ENCODE measurements at places on chromosomes 3 and 15.

DNA sequence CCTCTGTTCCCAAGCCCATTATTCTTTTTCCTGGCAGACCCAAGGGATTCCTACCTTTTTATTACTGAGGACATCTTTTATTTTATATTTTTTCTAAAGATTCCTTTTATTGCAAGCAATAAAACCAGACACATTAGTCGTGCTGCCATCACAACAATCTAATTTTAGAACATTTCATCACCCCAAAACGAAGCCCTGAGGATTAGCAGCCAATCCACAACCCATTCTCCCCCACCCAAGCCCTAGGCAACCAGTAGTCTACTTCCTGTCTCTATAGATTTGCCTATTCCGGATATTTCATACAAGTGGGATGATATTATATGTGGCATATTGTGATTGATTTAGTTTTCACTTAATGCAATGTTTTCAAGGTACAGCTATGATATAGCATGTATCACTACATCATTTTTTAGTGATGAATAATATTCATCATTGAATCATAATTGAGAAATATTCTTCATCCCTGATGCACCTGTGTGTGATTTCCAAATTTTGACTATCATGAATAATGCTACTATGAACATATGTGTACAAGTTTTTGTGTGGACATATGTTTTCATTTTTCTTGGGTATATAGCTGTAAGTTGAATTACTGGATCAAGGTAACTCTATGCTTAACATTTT is 65.7 kb downstream of the IL1RAP start:
- DNase-seq: no peak

GRCh38 chr3:157099326-157100095 is 60.4 kb downstream of the CCNL1 start:
- DNase-seq: no peak

DNA sequence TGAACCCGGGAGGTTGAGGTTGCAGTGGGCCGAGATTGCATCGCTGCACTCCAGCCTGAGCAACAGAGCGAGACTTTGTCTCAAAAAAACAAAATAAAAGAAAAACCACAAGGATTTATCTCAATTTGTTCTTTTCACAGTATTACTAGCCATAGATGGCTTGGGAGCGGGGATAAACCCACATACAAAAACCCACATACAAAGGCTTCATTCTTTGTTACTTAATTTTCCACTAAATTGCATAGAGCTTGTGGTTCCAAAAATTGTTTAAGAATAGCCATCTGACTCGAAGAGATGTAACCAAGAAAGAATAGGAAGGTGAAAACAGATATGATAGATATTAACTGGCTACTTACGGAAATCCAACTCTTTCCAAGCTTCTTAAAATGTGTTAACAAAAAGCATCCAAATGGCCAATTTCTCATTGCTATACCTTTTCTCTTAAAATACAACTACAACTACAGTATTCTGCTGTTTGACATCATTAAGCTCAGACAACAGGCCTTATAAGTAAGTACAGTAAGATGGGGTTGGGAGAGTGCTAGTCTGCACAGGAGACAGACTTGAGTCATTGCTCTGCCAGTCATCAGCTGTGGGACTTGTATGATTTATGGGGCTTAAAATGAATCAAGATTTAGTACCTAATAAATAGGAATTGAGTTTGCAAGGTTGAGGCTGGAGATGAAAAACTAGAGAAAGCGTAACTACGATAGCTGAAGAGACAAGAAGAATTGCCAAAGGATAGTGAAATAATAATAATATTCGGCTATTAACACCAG is 96.6 kb upstream of the PLXND1 start:
- DNase-seq: no peak

DNA sequence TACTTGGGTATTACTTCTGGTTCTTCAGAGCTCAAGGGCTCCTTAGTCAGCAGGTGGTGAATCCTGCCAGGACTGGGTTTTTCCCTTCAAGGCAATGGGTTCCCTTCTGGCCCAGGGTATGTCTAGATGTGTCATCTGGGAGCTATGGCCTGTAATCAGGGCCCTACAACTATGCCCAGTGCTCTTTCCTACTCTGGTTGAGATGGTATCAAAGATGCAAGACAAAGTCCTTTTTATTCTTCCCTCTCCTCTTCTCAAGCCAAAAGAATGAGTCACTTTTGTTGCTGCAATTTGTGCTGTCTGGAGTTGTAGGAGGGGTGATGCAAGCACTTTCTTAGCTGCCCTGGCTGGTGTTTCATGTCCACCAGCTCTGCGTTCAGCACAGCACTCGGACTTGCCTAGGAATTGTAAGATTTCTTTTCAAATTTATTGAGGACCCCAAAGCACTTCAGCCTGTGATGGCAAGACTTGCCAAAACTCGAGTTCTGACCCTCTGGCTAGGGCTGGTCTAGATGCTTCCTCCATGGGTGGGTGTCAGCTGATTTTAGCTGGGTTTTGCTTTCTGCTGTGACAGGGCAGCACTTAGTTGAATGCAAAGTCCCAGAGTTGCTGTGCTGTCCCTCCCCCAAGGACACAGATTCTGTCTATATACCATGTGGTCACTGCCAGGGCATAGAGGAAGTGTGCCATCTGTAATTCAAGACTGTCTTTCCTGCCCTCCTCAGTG is 129.2 kb upstream of the CBLB start:
- no peak for DNase-seq

DNA sequence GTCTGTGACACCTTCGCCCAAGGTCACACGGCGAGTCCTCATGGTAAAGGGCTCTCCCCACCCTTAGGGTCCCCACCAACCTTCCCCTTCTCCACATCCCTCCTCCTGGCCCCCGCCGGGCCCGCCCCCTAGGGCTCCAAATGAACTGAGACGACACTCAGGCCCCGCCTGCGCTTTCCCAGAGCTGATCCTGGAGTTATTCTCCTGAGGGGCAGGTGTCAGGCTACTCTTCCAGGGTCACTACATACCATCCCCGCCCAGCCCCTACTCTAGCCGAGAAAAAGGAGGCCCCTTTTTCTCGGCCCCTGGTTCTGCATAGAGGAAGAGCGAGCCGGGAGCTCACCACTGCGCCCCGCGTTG is 292 bp downstream of the USP4 start:
- peak; percentile 54 for DNase-seq

DNA sequence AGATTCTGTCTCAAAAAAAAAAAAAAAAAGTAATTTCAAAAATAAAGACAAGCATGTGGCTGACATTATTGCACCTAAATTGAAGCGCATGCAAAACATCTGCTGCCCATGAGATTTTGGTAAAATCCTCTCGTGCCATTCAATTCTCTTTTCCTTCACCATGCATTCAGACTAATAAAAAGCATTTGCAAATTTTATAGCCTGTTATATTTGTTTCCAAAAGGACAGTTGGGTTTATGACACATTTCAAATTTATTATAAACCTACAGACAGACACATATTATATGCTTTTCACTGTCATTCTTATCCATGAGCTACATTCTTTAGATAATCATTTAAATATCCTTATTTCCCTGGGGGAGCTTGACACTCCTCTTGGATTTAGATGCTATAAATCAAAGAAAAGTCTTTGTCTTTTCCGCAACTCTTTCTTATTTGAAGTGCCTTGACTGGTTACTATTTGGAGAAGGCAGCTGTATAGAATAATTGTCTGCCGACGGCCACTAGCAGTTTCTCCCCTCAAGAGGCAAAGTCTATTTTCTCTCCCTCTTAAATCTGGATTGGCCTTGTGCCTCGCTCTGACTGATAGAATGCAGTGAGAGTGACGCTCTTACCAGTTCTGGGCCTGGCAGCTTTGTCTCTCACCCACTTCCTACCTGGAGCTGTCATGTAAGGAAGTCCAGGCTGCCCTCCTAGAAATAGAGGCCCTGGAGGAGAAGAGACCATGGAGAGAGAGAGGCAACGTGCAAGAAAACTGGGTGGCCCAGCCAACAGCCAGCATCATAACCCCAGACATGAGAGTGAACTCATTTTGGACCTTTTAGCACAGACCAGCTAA is 6.8 kb upstream of the LRIG1 start:
- no peak for DNase-seq

DNA sequence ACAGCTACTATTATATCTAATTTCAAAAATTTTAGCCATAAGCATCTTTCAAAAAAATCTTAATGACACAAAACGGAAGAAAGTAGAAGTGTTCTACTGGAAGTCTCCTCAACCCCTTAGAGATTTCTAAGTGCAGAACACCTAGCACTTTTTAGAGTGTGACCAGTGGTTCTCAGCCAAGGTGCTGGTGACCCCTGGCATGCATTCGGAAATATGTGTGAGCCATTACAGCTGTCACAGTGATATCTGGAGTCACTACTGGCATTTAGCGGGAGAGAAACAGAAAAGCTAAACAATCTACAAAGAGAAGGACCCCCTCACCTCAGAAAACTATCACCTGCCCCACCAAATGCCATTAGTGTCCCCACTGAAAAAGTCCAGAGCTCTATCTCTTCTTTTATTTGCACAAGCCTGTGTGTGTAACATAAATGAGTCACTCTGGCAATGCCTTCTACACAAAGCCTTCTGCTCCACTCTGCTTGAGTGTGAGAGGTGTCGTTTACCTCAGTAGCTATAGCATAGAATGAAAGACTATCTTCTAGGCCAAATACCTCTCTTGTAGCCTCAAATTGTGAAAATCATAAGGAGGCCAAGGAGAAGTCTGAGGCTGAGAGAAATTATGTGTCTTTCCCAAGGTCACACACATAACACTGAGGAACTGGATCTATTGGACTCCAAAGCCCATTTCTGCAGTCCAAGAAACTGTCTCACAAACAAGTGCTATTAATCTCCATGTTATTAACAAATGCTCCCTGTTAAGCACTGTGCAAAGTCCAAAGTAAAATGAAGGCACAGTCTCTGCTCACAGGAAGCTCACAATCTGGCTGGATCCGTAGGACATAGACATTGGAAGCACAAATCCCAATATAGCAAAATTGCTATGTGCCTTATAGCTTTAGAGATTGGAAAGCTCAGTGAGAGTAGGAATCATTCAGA is 28.5 kb upstream of the KCNMB2 start:
- DNase-seq: no peak

GRCh38 chr15:55084673-55085072 is 112.1 kb downstream of the RSL24D1 start:
- DNase-seq: no peak

- no peak for DNase-seq
These were observed 10.0 kb downstream of the GATA2 start for GRCh38 chr3:128482666-128483656.

DNA sequence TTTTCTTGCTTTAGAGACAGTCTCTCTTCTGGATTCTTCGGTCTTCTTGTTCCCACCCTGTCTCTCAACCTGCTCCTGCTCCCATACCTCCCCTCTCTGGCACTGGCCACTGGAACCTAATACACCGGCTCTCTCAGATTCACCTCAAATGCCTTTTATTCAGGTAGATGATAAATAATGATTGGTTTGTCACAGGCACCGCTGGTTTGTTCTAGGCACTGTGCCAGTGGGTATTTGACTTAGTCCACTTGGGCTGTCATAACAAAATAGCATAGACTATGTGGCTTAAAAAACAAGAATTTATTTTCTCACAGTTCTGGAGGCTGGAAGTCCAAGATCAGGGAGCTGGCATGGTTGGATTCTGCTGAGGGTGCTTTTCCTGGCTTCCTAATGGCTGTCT is 278.2 kb upstream of the STT3B start:
- DNase-seq: no peak

- DNase-seq: no peak
These were observed 84.6 kb upstream of the WDR72 start for GRCh38 chr15:53843869-53844569.

DNA sequence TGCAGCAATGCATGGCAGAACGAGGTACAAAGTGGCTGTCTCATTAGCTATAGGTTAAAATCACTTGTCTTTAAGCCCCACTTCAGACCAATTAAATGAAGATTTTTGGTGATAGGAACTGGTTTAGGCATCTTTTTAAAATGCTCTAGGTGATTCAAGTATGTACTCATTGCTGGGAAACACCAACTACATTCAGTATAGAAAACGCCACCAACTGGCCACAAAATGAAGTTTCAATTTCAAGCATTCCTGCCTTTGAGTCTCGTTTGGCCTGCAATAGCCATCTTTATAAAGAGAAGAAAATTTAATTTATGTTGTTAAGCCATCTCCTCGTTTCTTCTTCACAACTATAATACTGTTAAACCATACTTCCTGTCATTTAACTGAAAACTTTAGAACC is 587.9 kb downstream of the GBE1 start:
- no peak for DNase-seq

DNA sequence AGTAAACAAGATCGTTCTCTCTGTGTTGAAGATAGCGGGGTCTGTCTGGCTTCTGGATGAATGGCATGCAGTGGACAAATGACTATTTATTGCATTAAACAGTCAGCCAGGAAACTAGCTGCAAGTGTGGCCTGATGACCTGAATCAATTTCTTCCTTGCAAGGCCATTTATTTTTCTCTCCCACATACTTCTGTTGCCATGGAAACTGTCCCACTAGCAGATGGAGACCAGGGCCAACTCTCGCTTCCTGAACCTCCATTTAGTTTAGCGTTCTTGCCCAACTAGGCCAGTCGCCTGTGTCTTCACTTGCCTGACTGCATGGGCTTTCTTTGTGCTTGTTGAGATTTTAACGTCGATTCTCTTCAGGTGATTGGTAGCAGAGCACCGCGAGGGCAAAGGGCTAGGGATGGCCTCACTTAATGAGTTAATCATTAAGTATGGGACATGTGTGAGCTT is 27.6 kb downstream of the LMCD1 start:
- no peak for DNase-seq

DNA sequence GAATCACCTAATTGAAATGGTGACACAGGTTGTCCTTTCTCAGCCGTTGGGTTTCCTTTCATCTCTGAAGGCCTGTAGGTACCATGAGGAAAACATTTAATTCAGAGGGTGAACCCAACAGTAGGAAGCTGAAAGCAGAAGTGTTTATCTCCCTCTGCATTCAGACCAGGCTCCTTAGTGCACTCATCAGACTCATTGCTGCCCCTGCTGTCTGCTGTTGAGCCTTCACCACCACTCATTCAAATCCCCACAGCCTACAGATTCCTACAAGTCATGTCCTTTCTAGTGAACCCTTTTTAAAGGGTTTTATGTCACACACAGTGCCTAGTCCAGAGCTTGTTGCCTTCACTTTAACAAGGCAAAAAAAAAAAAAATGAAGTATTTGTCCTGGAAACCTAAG is 13.4 kb downstream of the WDR48 start:
- DNase-seq: no peak

DNA sequence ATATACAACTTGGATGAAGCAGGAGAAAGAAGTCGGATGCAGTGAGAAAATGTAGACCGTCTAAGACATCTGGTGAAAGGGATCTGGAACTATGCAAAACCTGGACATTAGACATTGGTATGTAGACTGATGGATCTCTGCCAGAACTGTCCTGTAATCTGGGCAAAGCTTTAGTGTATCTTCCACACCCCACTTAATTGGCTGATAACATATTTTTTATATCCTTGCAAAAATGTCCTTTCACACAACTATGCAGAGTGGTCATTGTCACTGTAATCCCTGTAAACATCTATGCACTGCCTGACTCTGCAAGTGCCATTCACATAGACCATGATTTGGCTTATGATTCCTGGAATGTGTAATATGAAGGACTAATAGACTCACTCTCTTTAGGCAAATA is 163.1 kb downstream of the TUSC7 start:
- no peak for DNase-seq

- DNase-seq: no peak
These were observed 21.4 kb downstream of the RFX7 start for GRCh38 chr15:56222302-56222701.
